NCI-H345 (cell line): ENCODE measurements at places on chromosomes 16 and 17.

DNA sequence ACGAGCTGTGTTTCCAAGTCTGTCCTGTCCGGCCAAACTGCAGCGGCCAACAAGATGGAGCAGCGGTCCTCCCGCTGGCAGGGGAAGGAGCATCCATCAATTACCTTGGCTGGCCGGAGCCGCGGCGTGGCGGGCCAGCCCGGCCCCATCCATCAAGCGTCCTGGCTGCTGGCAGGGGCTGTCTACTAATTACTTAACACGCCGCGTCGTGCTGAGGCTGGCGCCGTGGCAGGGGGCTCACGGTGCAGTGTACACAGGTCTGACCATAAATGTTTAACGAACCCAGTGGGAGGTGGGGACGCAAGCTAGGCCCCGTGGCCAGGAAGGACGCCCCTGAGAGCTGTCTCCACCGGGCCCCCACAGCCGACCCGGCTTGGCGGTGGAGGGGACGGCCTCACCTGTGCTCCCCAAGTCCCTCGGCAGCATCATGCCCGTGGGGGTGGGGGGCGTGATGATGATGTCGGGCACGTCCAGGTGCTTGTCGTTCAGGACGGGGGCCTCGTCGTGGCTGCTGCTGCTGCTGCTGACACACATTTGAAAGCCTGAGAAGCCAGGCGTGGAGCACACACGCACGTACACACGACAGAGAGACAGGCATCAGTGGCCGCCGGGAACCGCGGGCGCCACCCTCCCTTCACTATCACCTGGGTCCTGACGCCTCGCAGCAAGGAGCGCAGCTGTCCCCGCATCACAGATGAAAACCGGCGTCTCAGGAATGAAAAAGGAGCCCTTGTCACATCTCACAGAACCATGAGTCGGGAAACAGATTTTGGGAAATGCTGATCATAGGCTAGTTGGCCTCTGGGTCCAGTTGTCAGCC is 21.2 kb upstream of the GINS2 start:
- DNase-seq, result peak; percentile 58

DNA sequence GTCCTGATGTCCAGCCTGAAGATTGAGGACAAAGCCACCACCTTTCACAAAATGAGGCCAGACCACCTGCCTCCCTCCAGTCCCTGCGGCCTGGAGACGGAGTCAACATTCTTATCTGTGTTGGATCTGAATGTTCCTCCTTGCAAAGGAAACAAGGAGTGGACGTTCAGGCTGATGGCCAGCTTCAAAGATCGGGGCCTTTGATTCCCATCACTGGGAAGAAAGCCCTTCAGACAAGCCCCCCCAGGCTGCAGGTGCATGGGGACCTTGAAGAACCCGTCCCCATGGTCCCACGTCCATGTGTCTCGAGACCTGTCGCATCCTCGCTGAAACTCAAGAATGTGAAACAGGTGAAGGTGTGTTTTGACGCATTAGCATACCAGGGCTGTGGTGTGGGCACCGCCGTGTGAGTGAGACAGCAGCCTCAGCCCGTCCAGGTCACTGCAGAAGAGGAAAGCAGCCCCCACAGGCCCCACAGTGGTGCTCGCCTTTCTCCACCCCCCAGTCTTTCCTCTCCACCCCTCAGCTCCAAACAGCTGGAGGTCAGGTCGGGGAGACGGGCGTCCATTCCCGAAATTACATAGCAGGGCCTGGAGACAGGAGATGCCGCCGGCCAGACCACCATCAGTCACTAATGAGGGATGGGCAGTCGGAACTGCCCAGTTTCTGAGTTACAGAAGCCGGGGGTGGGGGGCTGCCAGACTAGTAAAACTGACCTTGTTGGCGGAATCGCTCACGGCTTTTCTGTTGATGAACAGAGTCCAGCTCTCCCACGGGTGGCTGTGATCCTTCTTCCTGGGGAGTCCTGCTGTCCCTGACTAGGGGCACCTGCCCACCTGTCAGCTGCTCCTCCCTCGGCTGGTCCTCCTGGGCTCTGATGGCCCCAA is 877 bp upstream of the CSNK1D start:
- no peak for DNase-seq

- no peak for DNase-seq
Observed at GRCh38 chr16:66713076-66713475, 16.5 kb upstream of the CMTM4 start.

GRCh38 chr16:85350146-85350728 is 238.0 kb upstream of the CIBAR2 start:
- DNase-seq, result no peak

DNA sequence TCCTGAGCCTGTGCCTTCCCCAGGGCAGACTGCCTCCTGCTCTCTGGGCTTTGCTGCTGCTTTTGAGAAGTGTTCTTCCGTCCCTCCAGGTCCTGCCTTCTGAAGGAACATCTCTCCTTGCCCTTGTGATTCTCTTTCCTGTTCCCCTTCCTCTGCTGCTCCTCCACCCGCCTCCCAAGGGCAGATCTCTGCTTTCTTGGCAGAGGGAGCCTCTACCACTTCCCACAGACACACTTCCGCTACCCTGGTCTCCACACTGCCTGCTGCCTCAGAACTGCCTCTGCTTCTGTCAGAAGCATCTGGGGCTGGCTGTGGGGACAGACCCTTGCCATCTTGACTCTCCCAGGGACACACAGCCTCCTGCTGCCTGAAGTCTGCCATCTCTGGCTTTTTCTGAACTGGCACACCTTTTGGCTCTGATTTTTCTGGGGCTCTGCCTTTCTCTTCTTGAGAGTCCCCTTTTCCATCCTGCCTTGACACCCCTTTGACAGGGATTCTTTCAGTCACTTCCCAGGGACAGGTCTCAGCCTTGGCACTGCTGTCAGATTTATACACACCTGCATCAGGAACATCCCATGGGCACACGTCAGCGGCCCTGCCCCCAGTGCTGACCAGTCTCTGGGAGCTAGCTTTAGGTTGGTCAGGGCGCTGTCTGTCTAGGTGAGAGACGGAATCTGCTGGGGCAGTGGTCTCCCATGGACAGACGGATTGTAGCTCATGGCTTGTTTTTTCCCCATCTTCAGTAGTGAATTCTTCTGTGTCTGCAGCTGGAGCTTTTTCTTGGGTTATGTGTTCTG is 16.6 kb downstream of the GPR179 start:
- no peak for DNase-seq
